ENCODE measurements at places on chromosomes 1 and 21.

DNA sequence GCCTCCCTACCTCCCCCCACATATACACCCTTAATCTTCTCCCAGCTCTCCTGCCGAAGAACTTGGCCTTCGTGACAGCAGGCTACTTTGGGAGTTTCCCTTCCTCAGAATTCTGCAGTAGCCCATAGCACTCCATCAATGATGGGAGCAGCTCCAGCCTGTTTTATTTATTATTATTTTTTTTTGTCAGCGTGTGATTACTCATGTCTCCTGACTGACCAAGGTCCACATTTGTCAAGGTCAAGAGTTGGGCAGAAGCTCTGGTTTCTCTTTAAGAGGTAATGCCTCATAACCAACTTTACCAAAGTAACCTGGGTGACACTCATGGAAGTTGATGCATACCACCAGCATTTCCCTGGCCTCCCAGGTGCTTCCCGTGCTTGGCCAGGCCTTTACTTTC lies 125.4 kb downstream of the ZZZ3 start:
- no peak for DNase-seq

GRCh38 chr1:44655609-44656008 lies 18.7 kb downstream of the TMEM53 start:
- DNase-seq: no peak

- no peak for DNase-seq
Measured at GRCh38 chr1:111275079-111275478, 15.6 kb upstream of the CHIA start.

- no peak for DNase-seq
Measured at GRCh38 chr1:119774746-119775490, 6.2 kb upstream of the HMGCS2 start.

DNA sequence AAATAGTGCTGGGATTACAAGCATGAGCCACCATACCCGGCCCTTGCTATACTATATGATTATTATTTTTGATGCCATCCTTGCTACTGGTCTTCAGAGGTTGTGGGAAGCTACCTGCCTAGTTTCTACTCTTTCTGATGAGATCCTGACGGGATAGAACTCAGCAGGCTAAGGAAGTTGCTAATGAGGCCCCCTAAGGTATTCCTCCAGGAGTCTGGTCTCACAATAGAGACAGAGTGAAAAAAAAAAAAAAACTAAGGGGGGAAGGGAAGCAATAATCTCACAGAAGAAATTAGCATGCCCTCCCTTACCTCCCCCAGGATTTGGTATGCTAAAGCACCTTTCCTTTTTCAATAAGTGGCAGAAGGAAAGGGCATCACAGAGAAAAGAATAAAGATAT lies 17.6 kb downstream of the INTS3 start:
- no peak for DNase-seq

DNA sequence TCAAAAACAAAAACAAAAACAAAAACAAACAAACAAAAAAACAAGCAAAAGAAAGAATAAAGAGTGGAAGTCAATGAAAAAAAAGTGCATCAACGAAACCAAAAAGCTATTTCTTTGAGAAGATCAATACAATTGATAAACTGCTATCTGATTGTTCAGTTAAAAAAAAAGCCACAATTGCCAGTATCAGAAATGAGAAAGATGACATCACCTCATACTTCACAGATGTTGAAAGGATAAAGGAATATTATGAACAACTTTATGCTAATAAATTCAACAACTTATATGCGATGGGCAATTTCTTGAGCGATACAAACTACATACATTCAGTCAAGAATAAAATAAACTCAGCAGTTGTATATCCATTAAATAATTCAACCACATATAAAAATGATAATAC lies 2.2 kb upstream of the LRRC3 start:
- no peak for DNase-seq

GRCh38 chr21:45423968-45424853 lies 19.2 kb downstream of the COL18A1 start:
- no peak for DNase-seq
